IMR-90 (cell line): ENCODE measurements at places on chromosomes 1 and 21. TPM values are rescaled to one million over a fixed set of nuclear protein-coding genes. Genes with fewer than 3 reads are reported as not detected.

- H3K27ac ChIP-seq, result no peak overlapping the region
- DNase-seq, result no peak
- no peaks in the 10 kb centered on the region for H3K36me3 ChIP-seq
- H3K27me3 ChIP-seq, result no peaks in the 10 kb centered on the region
- H3K4me3 ChIP-seq, result no peak overlapping the region
Observed at GRCh38 chr1:57269630-57270225, 154.1 kb downstream of the DAB1 start.

- peak overlapping the region; percentile 86 for H3K27ac ChIP-seq
- no peak for DNase-seq
- H3K36me3 ChIP-seq, result peaks cover 19% of the 10 kb centered on the region
- H3K4me3 ChIP-seq, result peak overlapping the region; percentile 64
- peaks cover 10% of the 10 kb centered on the region for H3K4me1 ChIP-seq
Observed at GRCh38 chr1:33350611-33351280, 29.8 kb upstream of the A3GALT2 start.

GRCh38 chr21:45617021-45617921, 26.3 kb upstream of the PCBP3 start:
- no peaks in the 10 kb centered on the region for H3K36me3 ChIP-seq
- peaks cover 40% of the 10 kb centered on the region for H3K27me3 ChIP-seq
- H3K4me3 ChIP-seq, result no peak overlapping the region
- no peak overlapping the region for H3K27ac ChIP-seq

DNA sequence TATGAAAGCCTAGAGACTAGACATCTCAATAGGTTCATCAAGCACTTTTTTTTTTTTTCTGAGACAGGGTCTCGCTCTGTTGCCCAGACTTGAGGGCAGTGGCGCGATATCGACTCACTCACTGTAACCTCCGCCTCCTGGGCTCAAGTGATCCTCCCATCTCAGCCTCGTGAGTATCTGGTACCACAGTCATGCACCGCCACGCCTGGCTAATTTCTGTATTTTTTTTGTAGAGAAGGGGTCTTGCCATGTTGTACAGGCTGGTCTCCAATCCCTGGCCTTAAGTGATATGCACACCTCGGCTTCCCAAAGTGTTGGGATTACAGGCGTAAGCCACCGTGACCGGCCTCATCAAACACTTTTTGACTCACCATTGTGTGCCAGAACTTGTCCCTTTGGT, 613 bp upstream of the GPATCH4 start:
- H3K4me3 ChIP-seq, result peak overlapping the region; percentile 78
- peaks cover 13% of the 10 kb centered on the region for H3K36me3 ChIP-seq
- H3K4me1 ChIP-seq, result 0 out of 2 replicates have a peak, but pooled peaks cover 4% of the 10 kb centered on the region
- H3K27me3 ChIP-seq, result no peaks in the 10 kb centered on the region
- no peak overlapping the region for H3K27ac ChIP-seq

GRCh38 chr1:62325681-62326080, 6.4 kb upstream of the KANK4 start:
- H3K4me1 ChIP-seq, result no peaks in the 10 kb centered on the region
- H3K27me3 ChIP-seq, result no peaks in the 10 kb centered on the region
- no peak overlapping the region for H3K4me3 ChIP-seq
- no peak for DNase-seq

DNA sequence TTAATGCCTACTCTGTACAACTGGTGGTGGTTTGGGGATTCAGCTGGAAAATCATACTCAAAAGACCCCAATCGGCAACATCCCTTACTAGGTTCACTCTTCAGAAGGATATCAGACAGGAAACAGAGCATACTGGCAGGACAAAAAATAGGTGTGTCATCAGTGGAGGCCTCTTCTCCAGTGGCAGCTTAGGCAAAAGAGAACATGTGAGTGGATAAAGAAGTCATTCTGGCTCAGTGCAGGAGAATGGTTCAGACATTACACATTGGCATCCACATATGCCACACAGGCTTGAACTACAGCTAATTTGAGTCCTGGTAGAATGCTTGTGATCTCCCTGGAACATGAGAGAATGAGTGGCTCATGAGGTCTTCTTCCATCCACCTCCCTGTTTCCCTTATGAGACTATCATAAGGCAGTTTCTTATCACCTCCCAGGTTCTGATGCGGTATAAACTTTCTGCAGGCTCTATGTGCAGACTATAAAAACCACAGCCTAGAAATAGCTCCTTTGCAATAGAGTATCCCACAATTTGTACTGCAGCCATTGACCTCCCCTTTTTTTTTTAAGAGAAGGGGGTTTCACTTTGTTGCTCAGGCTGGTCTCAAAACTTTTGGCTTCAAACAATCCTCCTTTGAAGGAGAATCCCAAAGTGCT, 24.7 kb downstream of the VAMP4 start:
- DNase-seq, result peak; percentile 25
- no peak overlapping the region for H3K4me3 ChIP-seq
- peaks cover 8% of the 10 kb centered on the region for H3K4me1 ChIP-seq
- H3K27ac ChIP-seq, result no peak overlapping the region

DNA sequence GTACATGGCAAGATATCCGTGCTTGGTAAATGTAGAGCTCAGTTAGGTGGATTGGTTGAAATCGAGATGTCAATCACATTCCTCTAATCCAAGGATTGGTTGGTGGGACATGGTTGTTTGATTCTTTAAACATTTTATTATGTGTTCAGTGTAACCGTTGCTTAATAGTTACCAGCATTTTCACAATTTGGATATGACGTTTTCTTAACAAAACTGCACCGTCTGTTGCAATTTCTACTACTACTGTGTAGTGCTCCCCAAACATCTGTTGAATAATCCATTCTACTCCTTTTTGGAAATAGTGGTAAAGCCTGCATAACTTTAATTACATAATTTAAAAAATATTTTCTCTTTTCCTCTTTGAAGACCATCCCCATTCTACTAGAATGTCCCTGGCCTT, 16.3 kb downstream of the OR2B11 start:
- H3K4me1 ChIP-seq, result no peaks in the 10 kb centered on the region
- H3K27ac ChIP-seq, result no peak overlapping the region
- DNase-seq, result no peak
- H3K27me3 ChIP-seq, result no peaks in the 10 kb centered on the region
- no peak overlapping the region for H3K4me3 ChIP-seq
- no peaks in the 10 kb centered on the region for H3K36me3 ChIP-seq

DNA sequence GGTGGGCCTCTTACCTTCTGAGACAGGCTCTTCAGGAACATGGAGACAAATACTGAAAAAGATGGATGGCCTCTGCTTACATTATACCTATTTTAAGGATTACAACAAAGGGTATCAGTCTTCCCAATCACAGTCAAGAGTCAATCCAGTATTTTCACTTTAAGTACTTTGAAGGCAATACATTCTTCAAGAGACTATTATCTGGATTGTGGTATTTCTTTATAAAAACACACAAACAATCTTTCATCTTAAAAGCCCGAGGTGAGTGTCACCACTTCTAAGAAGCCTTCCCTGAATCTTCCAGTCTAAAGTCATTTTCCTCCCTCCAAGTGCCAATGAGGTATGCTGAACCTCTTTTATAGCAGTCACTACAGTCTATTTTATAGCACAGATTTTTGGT, 45.3 kb downstream of the WASF2 start:
- H3K4me1 ChIP-seq, result no peaks in the 10 kb centered on the region; the same call in 1 of the 2 replicates
- H3K36me3 ChIP-seq, result peaks cover 13% of the 10 kb centered on the region
- no peak for DNase-seq
- no peak overlapping the region for H3K4me3 ChIP-seq

DNA sequence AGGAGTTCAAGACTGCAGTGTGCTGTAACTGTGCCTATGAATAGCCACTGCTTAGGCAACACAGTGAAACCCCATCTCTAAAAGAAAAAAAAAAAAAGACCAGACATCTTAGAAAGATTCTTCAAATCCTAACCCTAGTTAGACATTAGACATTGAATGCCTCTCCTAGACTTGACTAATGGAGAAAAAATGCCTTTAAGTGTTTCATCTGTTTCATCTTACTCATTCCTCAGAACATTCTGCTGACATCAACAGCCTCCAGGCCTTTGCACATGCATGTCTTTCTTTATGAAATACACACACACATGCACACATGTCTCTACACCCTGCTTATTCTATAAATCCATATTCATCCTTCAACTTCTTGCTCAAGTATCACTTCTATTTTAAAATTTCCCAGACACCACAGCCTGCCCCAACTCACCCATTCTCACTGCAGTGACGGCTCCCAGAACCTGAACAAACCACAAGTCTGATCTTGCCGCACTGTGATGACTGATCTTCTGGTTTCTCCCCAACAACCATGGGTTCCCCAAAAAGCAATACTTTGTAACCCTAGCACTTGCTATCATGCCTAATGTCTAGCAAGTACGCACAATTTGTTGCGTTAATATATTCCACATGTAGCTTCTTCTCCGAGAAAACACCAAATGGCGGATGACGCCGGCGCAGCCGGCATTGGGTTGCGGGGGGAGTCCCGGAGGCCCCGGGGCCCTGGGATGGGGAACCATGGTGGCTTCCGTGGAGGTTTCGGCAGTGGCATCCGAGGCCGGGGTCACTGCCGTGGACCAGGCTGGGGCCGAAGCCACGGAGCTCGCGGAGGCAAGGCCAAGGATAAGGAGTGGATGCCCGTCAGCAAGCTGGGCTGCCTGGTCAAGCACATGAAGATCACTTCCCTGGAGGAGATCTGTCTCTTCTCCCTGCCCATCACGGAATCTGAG, 37.4 kb downstream of the LRRC52 start:
- H3K4me3 ChIP-seq, result no peak overlapping the region
- peak; percentile 10 for DNase-seq
- H3K36me3 ChIP-seq, result no peaks in the 10 kb centered on the region
- H3K27ac ChIP-seq, result no peak overlapping the region
- no peaks in the 10 kb centered on the region for H3K4me1 ChIP-seq

GRCh38 chr1:110684491-110684890, 9.8 kb upstream of the KCNA3 start:
- H3K27ac ChIP-seq, result no peak overlapping the region
- H3K36me3 ChIP-seq, result no peaks in the 10 kb centered on the region
- peaks cover 6% of the 10 kb centered on the region; the same call in 1 of the 2 replicates for H3K4me1 ChIP-seq
- no peak overlapping the region for H3K4me3 ChIP-seq

DNA sequence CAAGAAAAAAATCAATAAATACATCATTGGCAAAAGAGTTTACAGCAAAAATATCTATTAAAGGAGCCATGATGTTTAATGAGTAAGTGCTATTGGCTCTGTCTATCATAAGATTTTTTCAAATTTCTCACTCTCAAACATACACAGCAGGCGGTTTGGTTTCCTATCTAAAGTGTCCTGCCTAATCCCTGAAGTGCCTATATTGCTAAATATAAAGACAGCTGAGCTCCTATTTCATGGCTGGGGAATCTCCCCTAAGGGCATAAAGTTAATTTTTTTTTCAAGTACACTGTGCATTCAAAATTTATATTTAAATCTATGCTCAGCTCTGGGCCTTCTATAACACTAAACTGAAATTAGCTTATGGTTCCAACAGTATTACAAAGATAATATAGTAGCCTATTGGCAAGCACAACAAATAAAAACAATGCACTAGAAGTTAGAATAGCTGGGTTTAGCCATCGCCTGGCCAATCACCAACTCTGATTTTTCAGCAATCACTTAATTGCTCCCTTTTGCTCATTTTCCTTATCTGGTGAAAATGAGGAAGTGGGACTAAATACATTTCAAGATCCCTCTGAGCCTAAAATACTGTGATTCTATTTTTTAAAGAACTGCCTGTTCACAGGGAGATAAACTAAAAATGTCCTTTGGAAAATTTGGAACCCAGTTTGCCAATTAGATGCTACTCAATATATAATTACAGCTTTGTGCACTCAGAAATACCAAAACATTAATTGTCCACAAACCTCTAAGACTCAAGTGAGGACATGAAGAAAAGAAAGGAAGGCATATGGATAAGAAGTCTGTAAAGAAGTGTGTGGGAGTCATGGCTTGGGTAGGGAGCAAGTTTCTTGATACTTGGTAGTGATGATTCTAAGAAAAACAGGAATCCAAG, 62.5 kb downstream of the WDR64 start:
- 0 out of 2 replicates have a peak, but pooled peaks cover 2% of the 10 kb centered on the region for H3K27me3 ChIP-seq
- H3K27ac ChIP-seq, result no peak overlapping the region
- no peak overlapping the region for H3K4me3 ChIP-seq
- no peaks in the 10 kb centered on the region for H3K4me1 ChIP-seq
- DNase-seq, result no peak

DNA sequence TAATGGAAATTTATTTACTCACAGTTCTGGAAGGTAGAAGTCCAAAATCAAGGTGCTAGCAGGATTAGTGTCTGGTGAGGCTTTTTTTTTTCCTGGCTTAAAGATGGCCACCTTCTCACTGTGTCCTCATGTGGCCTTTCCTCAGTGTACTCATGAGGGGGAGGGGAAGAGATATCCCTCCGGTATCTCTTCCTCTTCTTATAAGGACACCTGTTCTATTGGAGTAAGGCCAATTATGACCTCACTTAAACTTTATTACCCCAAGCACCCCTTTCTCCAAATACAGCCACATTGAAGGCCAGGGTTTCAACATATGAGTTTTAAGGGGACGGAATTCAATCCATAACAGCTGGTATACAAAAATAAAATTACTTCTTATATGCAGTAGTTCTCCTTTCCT, 203.7 kb upstream of the C1orf87 start:
- no peaks in the 10 kb centered on the region for H3K27me3 ChIP-seq
- H3K27ac ChIP-seq, result no peak overlapping the region
- no peak overlapping the region for H3K4me3 ChIP-seq
- DNase-seq, result no peak
- no peaks in the 10 kb centered on the region for H3K36me3 ChIP-seq

DNA sequence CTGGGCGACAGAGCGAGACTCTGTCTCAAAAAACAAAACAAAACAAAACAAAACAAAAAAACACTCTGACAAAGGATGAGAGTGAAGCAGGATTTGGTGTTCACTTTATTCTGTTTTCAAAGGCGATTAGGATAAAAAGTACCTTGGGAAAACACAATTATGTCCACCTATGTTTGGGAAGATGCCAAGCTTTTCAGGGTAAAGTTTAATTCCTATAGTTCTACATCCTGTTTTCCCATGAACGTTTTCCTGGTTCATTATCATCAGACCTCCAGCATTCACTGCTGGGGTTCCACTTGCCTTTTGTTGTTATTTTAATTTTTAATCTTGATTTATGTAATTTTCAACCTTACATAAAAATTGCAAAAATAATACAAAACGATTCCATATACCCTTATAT, 4.9 kb upstream of the NID1 start:
- no peak for DNase-seq
- H3K27ac ChIP-seq, result no peak overlapping the region
- no peaks in the 10 kb centered on the region for H3K27me3 ChIP-seq
- 0 out of 2 replicates have a peak, but pooled peaks cover 1% of the 10 kb centered on the region for H3K4me1 ChIP-seq
- no peaks in the 10 kb centered on the region for H3K36me3 ChIP-seq

GRCh38 chr1:172308577-172308976, 111.9 kb upstream of the C1orf105 start:
- no peaks in the 10 kb centered on the region for H3K36me3 ChIP-seq
- no peaks in the 10 kb centered on the region for H3K27me3 ChIP-seq
- H3K4me3 ChIP-seq, result no peak overlapping the region
- no peaks in the 10 kb centered on the region for H3K4me1 ChIP-seq
- DNase-seq, result peak; percentile 60
- no peak overlapping the region for H3K27ac ChIP-seq

Gene ORC1
- total RNA-seq, result 9.7 and 10.6 TPM in 2 replicates

Gene OR14K1
- total RNA-seq, result not detected in 2 replicates

Gene RNU1-3
- total RNA-seq, result under 0.01 TPM in 2 replicates

Gene CDKN2C
- total RNA-seq, result 14.3 and 18.9 TPM in 2 replicates

Gene LSM10
- 10.3 and 11.7 TPM in 2 replicates for total RNA-seq

Gene OLFM3
- total RNA-seq, result not detected in 2 replicates

Gene S100A3
- 1.4 and 2.9 TPM in 2 replicates for total RNA-seq

Gene FAM229A
- 0.28 and 0.36 TPM in 2 replicates for total RNA-seq

Gene AXDND1
- under 0.01 TPM in 1 of 2 replicates, not detected in the other for total RNA-seq

Gene SV2A
- total RNA-seq, result 15.4 and 16.4 TPM in 2 replicates
